ENCODE measurements at places on chromosomes 2 and 18. TPM values are rescaled to one million over a fixed set of nuclear protein-coding genes. Genes with fewer than 3 reads are reported as not detected.

Gene SERPINB10
- total RNA-seq, result not detected

Gene CCDC148
- total RNA-seq, result 0.39 TPM

Gene TFCP2L1
- 0.10 TPM for total RNA-seq

Gene TEKT4
- not detected for total RNA-seq

Gene UGT1A3
- total RNA-seq, result not detected

Measured in HT1080 (cell line).